ENCODE measurements at places on chromosomes 6 and 20. TPM values are rescaled to one million over a fixed set of nuclear protein-coding genes. Genes with fewer than 3 reads are reported as not detected.

- H3K36me3 ChIP-seq = peaks cover 33% of the 10 kb centered on the region
- H3K27me3 ChIP-seq = no peaks in the 10 kb centered on the region
- H3K4me3 ChIP-seq = peak overlapping the region; percentile 75
- peaks cover 54% of the 10 kb centered on the region for H3K4me1 ChIP-seq
These were observed 101.1 kb downstream of the HIVEP1 start for GRCh38 chr6:12113190-12113577.

- peaks cover 6% of the 10 kb centered on the region for H3K36me3 ChIP-seq
- no peak overlapping the region for H3K27ac ChIP-seq
- peaks cover 3% of the 10 kb centered on the region for H3K27me3 ChIP-seq
- H3K4me3 ChIP-seq = no peak overlapping the region
- H3K4me1 ChIP-seq = no peaks in the 10 kb centered on the region
These were observed 116.1 kb downstream of the IBTK start for GRCh38 chr6:82131441-82131840.

GRCh38 chr6:132445201-132445951, 44.1 kb upstream of the MOXD1 start:
- DNase-seq = no peak
- H3K27ac ChIP-seq = no peak overlapping the region
- H3K27me3 ChIP-seq = no peaks in the 10 kb centered on the region
- H3K4me3 ChIP-seq = no peak overlapping the region

GRCh38 chr6:42315259-42315990, 97.8 kb upstream of the MRPS10 start:
- peak overlapping the region; percentile 0 for H3K27ac ChIP-seq
- H3K27me3 ChIP-seq = no peaks in the 10 kb centered on the region
- H3K4me1 ChIP-seq = peaks cover 47% of the 10 kb centered on the region
- peak overlapping the region; percentile 33 for H3K4me3 ChIP-seq
- DNase-seq = no peak

GRCh38 chr6:159615918-159616317, 77.1 kb downstream of the SOD2 start:
- peaks cover 25% of the 10 kb centered on the region for H3K36me3 ChIP-seq
- DNase-seq = no peak
- no peak overlapping the region for H3K4me3 ChIP-seq
- peaks cover 11% of the 10 kb centered on the region for H3K27me3 ChIP-seq
- H3K4me1 ChIP-seq = no peaks in the 10 kb centered on the region

GRCh38 chr20:35600993-35601973, 14.3 kb upstream of the SPAG4 start:
- no peaks in the 10 kb centered on the region for H3K36me3 ChIP-seq
- H3K4me1 ChIP-seq = no peaks in the 10 kb centered on the region
- no peak overlapping the region for H3K27ac ChIP-seq
- peak overlapping the region; percentile 61 for H3K4me3 ChIP-seq
- DNase-seq = peak; percentile 83

GRCh38 chr20:16052456-16052855, 520.8 kb downstream of the KIF16B start:
- no peak overlapping the region for H3K4me3 ChIP-seq
- peaks cover 5% of the 10 kb centered on the region for H3K27me3 ChIP-seq
- H3K27ac ChIP-seq = no peak overlapping the region

DNA sequence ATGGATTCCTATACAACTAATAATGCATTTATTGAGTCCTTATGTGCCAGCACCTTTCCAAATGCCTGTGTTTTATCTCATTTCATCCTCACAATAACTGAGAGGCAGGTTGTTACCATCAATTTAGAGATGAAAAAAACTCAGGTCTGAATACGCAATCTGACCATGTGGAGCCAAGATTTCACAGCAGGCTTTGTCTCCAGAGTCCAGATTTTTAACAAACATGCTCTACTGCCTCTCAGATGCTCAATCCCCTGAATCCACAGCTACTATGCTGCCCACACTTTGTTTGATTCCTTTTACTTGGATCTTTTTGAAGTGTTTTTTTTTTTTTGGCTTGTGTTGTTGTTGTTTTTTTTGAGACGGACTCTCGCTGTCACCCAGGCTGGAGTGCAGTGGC, 46.8 kb downstream of the B4GALT5 start:
- H3K27me3 ChIP-seq = no peaks in the 10 kb centered on the region
- H3K4me3 ChIP-seq = no peak overlapping the region
- no peaks in the 10 kb centered on the region for H3K36me3 ChIP-seq

DNA sequence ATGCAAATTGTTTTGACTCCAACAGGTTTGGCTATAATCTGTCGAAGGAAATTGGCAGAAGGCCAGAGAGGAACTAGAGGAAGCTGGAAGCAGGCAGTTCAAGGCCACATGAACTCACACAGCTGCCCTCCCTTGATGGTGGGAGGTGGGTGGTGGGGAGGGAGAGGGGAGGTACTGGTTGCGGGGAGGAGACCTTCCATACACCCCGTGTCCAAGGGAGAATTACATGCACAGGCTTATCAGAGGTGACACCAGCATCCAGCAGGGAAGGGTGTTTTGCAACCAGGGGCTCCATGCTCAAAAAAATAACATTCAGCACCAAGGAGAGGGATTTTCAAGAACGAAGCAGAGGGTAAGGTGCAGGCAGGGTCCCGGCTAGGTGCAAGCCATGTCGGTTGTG, 9.1 kb downstream of the PRND start:
- H3K27ac ChIP-seq = no peak overlapping the region
- no peaks in the 10 kb centered on the region for H3K36me3 ChIP-seq
- DNase-seq = no peak
- peaks cover 7% of the 10 kb centered on the region for H3K4me1 ChIP-seq
- peaks cover 16% of the 10 kb centered on the region for H3K27me3 ChIP-seq

GRCh38 chr20:33731693-33732165, at the start of gene ZNF341:
ZNF341 (plus strand) TSS chr20:33731996; CDS start chr20:33732022, 26 bp downstream.
- no peaks in the 10 kb centered on the region for H3K27me3 ChIP-seq
- peaks cover 27% of the 10 kb centered on the region for H3K4me1 ChIP-seq
- H3K4me3 ChIP-seq = peak within 1 kb of the TSS; percentile 90
- H3K27ac ChIP-seq = peak within 1 kb of the TSS; percentile 94

DNA sequence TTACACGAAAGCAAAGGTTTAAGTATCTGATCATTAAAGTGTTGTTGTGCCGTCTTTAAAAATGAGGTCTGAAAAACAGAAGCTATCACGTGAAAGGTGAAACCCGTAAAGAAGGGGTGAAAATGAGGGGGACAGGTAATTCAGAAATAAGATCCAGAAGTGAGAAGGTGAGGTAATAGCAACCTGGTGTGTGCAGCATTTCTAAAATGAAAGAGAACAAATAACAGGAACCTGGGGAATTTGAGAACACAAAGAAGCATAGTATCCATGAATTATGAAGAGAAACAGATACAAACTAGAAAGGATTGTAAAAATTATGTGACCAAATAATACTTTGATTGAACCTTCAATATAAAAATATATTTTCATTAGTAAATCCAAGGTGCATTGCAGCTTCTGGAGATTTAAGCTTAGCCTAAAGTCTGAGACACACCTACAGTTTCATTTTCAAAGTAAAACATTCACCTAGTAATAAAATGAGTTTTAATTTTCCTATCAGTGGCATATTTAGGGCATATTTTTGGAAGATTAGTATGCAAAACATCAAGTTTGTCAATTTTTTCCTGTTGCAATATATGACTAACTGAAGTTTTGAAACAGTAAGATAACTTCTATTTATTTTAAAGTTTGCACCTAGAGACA, 1.4 kb downstream of the HEY2 start:
- H3K27me3 ChIP-seq = peaks cover 44% of the 10 kb centered on the region
- H3K27ac ChIP-seq = no peak overlapping the region
- peaks cover 29% of the 10 kb centered on the region for H3K4me1 ChIP-seq
- DNase-seq = no peak
- H3K36me3 ChIP-seq = no peaks in the 10 kb centered on the region
- H3K4me3 ChIP-seq = peak overlapping the region; percentile 94

DNA sequence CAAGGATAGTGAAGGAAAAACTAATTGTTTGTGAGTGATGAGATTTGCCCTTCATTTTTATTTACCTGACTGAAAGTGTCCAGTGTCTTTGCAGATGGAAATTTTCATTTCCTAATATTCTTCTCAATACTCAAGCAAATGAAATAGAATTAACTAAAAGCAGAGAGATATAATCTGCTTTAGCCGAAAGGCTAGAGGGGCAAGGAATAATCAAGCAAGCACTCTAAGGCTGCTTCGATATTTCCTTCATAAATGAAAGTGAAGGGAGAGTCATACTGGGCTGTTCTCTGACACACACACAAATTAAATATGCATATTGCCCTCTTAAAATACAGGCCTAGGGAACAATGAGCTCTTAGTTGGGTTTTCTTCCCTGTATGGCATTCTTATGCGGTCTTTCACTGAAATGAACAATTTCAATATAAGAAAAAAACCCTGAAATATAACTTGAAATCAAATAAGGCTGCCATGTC, 47.5 kb upstream of the POPDC3 start:
- peaks cover 9% of the 10 kb centered on the region for H3K36me3 ChIP-seq
- no peak overlapping the region for H3K27ac ChIP-seq
- H3K27me3 ChIP-seq = peaks cover 16% of the 10 kb centered on the region
- no peak for DNase-seq

- DNase-seq = no peak
- H3K27ac ChIP-seq = no peak overlapping the region
- no peak overlapping the region for H3K4me3 ChIP-seq
- peaks cover 7% of the 10 kb centered on the region for H3K27me3 ChIP-seq
- H3K36me3 ChIP-seq = no peaks in the 10 kb centered on the region
These were observed 193.3 kb downstream of the PHACTR1 start for GRCh38 chr6:12909833-12910232.

- no peak overlapping the region for H3K27ac ChIP-seq
- no peaks in the 10 kb centered on the region for H3K4me1 ChIP-seq
- H3K27me3 ChIP-seq = peaks cover 14% of the 10 kb centered on the region
- H3K4me3 ChIP-seq = no peak overlapping the region
- no peaks in the 10 kb centered on the region for H3K36me3 ChIP-seq
These were observed 23.5 kb downstream of the PLEKHG1 start for GRCh38 chr6:150622941-150623874.

GRCh38 chr6:19664050-19664449, 173.1 kb upstream of the ID4 start:
- H3K4me3 ChIP-seq = no peak overlapping the region
- H3K36me3 ChIP-seq = no peaks in the 10 kb centered on the region
- no peak overlapping the region for H3K27ac ChIP-seq

DNA sequence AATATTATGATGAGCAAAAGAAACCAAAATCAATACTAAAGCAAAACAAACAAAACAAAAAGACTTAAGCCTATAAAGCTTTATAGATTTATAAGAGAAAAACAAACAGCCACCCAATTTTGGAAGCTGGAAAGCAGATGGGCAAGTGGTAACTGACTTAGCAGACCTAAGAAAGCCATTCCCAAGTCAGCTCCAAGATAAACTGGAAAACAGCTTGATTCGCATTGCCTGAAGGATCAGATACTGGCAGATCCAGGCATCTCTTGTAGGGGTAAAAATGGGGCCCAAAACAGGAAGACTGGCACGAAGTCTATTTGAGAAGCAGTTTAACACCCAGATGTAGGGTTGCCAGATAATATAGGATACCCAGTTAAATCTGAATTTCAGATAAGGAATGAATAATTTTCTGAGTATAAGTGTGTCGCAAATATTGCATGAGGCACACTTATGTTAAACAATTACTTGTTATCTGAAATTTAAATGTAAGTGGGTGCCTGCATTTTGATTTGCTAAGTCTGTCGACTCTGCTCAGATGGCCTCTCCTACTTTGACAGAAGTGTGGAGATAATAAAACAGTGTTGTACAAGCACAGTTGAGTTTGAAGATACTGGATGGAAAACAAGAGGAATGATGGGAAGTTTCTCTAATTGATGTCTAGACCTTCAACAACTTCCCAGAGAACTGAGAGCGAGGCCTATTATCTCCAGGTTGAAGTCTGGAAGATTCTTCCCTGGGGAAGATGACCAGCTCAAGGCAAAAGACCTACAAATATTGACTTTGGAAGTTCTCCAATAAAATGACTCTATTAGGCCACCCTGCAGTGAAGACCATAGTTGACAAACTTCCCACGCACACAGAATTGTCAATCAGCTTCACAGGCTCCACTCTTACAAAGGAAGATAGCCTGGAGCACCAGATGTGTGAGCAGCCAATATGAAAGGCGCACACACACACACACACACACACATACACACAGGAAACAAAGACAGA, 113.4 kb downstream of the FAM50B start:
- DNase-seq = no peak
- no peak overlapping the region for H3K27ac ChIP-seq
- no peaks in the 10 kb centered on the region for H3K27me3 ChIP-seq
- no peak overlapping the region for H3K4me3 ChIP-seq
- H3K36me3 ChIP-seq = peaks cover 5% of the 10 kb centered on the region

DNA sequence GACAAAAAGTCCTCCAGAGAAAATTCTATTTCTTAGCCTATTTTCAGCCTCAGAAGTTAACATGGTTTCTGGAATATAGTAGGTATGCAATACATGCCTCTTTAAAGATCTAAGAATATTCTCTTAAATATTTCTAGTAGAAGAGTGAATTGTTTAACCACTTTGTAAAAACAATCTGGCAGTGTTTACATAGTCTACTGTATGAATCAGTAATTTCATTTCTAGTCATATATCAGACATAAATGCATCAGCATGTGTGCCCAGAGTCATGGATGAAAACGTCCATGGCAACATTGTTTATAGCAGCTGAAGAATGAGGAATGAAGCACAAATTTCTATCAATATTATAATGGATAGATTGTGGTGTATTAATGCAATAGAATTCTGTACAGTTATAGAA, 124.9 kb downstream of the NKAIN2 start:
- DNase-seq = no peak
- H3K27ac ChIP-seq = no peak overlapping the region
- H3K36me3 ChIP-seq = no peaks in the 10 kb centered on the region

The LGSN gene
- not detected for total RNA-seq

The SPTLC3 gene
- total RNA-seq = not detected

The BEND6 gene
- total RNA-seq = not detected

The LY6G6F gene
- total RNA-seq = not detected

The FERMT1 gene
- not detected for total RNA-seq

Data from natural killer cell treated with Interleukin-12 subunit alpha and Interleukin-12 subunit beta and Interleukin-15 and Interleukin-18, amount 100 ng/mL, for 72 hours (primary cell).